NCI-H187 treated with DMSO at 0.1 percent for 48 hours (cell line): ENCODE measurements at places on chromosomes 13 and 19.

DNA sequence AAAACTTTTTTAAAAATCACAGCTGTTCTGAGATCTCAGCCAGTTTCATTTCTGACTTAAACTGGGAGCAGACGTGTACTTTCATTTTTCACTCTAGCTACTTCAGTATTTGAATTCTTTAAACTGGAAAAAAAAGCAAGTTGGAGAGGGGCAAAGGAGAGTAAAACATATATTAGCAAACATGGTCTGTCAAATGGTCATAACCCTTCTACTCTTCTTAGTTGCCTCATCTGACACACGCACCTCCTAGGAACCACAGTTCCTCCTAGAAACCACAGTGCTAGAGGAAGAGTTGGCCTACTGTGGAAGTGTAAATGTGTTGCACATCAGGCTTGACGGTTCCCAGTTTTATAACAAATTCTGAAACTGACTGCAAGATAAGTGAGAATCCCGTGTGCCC lies 47.2 kb downstream of the TM9SF2 start:
- DNase-seq, result no peak

DNA sequence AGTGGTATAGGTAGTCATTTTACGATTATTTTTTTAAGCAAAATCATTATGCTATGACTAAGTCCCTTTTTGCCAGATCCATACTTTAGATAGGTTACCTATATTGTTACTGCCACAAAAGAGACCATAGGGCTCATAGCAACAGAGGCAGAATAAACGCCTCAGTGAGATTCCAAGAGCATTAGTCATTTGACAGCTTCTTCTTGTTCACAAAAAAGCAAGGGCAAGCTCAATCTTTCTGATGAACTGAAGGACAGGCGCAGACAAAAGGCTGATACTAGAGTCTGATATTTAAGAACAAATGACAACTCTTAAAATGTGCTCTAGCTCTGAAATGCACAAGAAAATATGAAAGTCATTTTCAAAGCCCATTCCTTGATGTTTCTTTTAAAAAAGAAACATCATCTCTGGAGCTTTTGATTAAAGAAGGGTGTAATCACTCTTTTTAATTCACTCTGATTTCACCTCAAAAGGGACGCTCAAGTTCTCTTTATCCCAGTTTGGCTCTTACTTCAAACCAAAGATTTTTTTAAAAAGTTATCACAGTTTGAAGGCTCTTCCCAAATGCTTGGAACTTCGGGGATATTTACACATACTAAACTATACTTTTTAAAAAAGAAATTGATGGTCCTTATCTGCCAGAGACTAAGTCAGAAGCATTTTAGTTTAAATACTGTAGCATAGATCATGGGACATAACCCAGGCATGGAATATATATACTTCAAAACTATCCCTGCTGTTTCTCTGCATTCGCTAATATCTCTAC lies 187.2 kb downstream of the EFNB2 start:
- DNase-seq, result no peak

- DNase-seq, result no peak
Observed at GRCh38 chr19:8324186-8325050, 3.1 kb downstream of the RPS28 start.

DNA sequence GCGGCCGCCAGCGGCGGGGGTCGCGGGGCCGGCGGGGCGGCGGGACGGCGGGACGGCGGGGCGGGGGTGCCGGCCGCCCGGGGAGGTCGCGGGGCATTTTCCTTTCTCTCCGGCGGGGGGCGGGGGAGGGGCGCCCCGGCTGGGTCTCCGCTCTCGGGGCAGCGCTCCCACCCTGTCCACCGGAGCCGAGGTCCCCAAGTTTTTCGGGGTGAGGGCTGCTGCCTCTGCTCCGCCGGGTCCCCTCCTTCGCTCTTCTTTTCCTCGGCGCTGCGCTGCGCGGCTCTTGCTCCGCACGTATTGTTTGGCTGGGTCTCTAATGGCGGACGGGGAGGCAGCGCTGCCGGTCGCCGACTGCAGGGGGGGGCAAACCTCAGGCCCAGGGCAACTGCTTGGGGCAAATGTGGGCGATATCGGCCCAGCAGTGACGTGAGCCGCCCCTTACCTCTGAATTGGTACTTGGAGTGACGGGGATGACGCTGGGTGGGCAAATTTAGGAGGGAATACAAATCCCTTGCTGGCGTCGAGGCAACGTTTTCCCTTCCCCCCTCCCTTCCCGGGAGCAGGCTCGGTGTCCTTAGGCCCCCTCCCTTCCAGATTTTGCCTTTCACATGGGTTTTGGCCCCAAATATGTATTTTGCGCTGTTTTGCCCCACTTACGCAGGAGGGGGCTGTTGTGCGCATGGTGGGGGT lies 759 bp downstream of the ZMYM2 start:
- DNase-seq, result no peak

DNA sequence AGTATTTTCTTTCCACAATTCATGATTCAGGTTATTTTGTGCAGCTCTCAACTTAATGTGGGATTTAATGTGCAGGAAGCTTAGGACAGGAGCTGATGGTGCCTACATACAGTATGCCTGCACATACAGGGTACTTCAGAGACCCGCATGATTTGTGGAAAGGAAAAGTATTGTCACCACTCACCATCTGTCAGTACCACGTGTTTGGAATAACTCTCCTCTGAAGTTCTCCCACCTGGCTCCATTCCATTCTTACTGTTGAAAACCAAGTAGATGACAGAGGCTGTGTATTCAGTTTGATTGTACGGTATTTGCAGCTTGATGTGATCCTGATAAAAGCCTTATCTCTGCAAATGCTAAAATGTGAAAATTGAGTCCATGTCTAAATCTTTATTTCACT lies 85.7 kb downstream of the ZAR1L start:
- DNase-seq, result no peak

- DNase-seq, result no peak
Observed at GRCh38 chr19:21947775-21948174, 63.0 kb downstream of the ZNF208 start.

DNA sequence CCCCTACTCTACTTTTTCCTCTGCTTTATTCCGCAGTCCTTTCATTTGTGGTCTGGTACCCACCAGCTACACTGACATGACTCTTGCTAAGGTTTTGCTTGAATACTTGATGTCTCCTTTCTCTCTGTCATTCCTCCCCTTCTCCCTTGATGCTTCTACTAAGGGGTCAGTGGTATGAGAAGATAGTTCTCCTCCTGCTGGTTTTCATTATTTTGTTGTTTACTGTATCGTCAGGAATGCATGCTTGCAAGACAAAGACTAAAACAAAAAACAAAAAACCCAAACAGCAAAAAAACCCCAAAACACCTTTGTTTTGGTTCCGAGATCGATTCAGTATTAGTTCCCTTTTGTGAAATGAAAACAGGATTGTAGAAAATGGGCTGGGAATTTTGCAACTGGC lies 59.5 kb downstream of the PCCA start:
- DNase-seq, result no peak

- no peak for DNase-seq
Observed at GRCh38 chr19:19532806-19533701, 4.3 kb downstream of the YJEFN3 start.

DNA sequence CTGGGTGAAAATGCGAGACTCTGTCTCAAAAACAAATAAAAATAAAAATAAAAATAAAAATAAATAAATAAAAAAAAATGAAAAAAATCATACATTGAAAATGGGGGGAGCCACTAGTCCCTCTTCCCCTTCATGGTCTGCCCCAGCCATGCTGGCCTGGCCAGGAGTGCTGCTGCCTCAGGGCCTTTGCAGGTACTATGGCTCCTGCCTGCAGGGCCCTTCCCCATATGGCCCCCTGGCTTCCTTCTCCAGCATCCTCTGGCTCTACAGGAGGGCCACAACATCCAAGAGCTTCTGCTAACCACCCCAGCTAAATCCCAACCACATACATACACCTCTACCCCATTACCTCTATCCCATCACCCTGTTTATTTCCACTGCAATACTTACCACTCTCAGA lies 4.6 kb upstream of the ABHD17A start:
- DNase-seq, result no peak

GRCh38 chr19:49951806-49952478 lies 9.0 kb downstream of the SIGLEC11 start:
- no peak for DNase-seq

GRCh38 chr13:71634602-71635443 lies 232.2 kb downstream of the DACH1 start:
- no peak for DNase-seq

GRCh38 chr13:114067381-114067885 lies 65.0 kb downstream of the RASA3 start:
- no peak for DNase-seq

GRCh38 chr13:33218020-33218419 lies 67.5 kb downstream of the STARD13 start:
- DNase-seq, result no peak

DNA sequence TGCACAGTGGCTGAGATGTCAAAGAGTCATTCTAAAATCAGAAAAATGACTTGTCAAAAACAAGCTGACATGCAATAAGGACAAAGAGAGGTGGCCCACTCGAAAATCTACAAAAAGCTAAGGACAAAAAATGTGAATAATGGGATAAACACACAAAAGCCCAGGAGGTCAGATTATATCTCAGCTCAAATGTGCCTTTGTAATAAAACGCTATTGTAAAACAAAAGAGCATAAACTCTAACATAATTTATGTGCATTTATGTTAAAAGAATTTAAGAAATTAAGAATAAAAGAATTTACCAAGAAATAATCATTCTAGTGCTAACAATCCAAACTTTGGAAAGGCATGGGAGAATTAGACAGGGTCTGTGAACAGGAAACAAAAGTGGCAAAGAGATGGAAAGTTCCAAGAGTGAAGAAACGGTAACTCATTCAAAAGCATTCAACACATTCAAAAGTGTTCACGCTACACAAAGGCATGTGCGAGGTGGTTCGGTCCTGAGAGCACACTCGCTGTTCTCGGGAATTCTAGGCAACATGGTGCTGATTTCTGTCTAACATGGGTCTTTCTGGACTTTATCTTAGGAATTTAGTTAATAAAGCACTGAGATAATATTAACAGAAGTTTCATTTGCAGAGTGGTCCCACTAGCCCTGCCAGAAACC lies 197.7 kb downstream of the KATNAL1 start:
- DNase-seq, result no peak

DNA sequence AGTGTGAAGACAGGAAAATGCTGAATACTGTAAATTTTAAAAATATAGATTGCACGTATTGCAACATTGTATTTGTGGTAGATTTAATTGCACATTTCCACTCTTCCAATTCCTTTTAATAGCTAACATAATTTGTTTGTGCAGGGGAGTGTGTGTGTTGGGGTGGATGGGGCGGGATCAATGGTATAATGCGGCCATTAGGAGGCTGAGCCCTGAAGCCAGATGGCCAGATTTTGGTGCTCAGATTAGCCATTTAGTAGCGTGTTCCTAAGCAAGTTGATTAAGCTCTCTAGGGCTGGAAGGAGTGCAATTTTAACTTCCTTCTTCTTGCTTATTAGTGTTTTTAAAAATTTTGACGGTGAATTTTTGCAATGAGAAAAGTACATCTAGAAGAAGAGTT lies 5.8 kb downstream of the OXGR1 start:
- no peak for DNase-seq

GRCh38 chr13:21461131-21461530 lies 2.0 kb upstream of the ZDHHC20 start:
- no peak for DNase-seq

GRCh38 chr19:4511300-4512054 lies 6.8 kb downstream of the PLIN4 start:
- no peak for DNase-seq

DNA sequence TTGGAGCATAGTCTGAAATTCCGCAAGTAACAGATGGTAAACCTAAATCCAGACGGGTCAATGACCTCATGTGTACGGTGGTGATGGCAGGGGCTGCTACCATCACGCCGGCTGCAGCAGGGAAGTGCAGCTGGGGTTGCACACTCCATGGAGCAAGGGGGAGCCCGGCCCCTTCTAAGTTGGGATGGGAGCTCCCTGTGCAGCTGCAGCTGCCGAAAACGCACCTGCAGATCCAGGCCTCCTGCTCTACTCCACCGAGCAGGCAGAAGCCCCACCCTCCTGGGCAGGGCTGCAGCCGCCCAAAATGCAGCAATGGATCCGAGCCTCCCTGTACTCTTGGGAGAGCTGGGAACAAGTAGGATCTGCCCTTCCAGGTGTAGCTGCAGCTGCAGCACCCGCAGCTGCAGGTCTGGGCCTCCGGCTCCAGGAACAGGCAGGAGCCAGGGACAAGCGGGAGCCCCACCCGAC lies 25.5 kb downstream of the KBTBD6 start:
- DNase-seq, result no peak

GRCh38 chr19:12230751-12231733 lies 63.6 kb downstream of the ZNF44 start:
- DNase-seq, result no peak

DNA sequence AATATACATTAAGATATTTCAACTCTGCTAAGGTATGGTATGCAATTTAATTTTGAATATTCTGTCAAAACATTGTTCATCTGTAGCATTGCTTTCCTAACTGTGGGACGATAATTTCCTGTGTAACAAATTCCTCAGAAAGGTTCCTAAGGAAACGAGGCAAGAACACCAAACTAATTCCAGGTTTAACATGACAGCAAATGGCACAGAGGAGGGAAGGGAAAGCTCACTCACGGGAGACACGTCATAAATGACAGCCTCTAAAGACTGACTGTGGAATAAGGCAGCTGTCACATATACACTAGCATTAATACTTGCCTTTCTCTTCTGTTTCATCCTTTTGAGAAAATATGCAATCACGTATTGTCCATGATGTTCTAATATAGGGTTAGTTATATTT lies 380.6 kb downstream of the LIG4 start:
- DNase-seq, result no peak

DNA sequence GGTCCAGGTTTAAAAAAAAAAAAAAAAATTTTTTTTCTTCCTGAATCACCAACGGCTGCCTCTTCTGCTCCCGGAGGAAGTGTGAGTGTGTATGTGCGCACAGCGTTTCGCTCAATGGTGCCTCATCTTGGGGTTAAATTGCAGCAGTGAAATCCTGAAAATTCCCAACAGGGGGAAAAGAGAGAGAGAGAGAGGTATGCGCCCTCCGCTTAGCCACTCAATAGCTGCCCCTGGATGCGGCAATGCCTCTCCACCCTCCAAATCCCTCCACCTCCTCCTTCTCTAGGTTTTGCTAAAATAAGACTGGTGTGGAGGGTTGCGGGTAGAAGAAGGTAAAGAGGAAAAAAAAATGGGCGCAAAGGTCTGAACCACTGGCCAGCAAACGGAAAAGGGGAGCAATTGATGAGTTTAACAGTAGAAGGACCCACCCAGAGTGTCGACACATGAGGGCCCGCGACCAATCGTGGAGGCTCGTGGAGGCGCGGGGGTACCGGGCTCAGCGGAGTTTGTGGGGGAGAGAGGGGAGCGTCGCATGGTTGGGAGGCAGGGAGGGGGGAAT lies 853 bp upstream of the CACNA1A start:
- no peak for DNase-seq

GRCh38 chr19:10001899-10002298 lies 8.4 kb downstream of the COL5A3 start:
- DNase-seq, result no peak
